Placental epithelial cell (primary cell): ENCODE measurements at places on chromosomes 2 and 18. TPM values are rescaled to one million over a fixed set of nuclear protein-coding genes. Genes with fewer than 3 reads are reported as not detected.

ALPI gene
- total RNA-seq: not detected in 2 replicates

GPR35 gene
- total RNA-seq: 0.22 and 0.39 TPM in 2 replicates

COL4A3 gene
- 0.39 and 0.43 TPM in 2 replicates for total RNA-seq

DRC1 gene
- total RNA-seq: not detected in 2 replicates

UGT1A8 gene
- total RNA-seq: not detected in 2 replicates

PTPRN gene
- total RNA-seq: under 0.01 and 0.11 TPM in 2 replicates

ERBB4 gene
- not detected in 2 replicates for total RNA-seq

RHBDD1 gene
- 18.5 and 27.4 TPM in 2 replicates for total RNA-seq

SP140 gene
- not detected in 2 replicates for total RNA-seq

ALLC gene
- not detected in 2 replicates for total RNA-seq

TMEM169 gene
- total RNA-seq: 0.39 TPM in 1 of 2 replicates, not detected in the other

GNAL gene
- total RNA-seq: 0.43 and 0.79 TPM in 2 replicates

PLCL1 gene
- under 0.01 and 0.11 TPM in 2 replicates for total RNA-seq

LGALSL gene
- 2.7 and 3.1 TPM in 2 replicates for total RNA-seq

CPSF3 gene
- total RNA-seq: 28.7 and 44.0 TPM in 2 replicates

RIT2 gene
- not detected in 2 replicates for total RNA-seq
